Activated CD8-positive, alpha-beta T cell treated with anti-CD3 and anti-CD28 coated beads for 36 hours (primary cell): ENCODE measurements at places on chromosomes 4 and X.

DNA sequence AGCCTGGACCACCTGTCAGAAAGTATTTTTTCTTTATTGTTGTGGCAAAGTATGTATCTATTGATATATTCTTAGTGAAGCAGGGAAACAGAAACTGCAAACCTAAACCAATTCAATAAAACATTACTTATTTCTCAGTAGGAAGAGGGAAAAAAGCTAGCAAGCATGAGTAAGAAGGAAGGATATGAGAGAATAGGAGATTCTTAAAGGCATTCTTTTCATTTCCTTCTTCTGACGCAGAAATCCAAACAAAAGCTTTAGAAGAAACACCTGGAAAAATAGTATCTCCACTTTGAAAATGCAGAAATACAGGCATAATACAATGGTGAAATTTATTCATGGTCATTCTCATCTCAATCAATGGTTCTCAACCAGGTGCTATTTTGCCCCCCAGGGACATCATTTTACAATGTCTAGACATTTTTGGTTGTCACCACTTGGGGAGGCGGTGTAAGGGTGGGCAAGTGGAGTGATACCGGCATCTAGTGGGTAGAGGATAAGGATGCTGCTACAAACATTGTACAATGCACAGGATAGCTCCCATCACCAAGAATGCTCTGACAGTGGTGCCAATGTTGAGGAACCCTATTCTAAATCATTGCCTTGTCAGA, 21.7 kb upstream of the ATXN3L start:
- H3K36me3 ChIP-seq, result no peaks in the 10 kb centered on the region
- H3K4me3 ChIP-seq, result no peak overlapping the region
- no peaks in the 10 kb centered on the region for H3K27me3 ChIP-seq
- H3K4me1 ChIP-seq, result no peaks in the 10 kb centered on the region

GRCh38 chr4:152588869-152589268, 53.0 kb upstream of the FBXW7 start:
- no peak overlapping the region for H3K27ac ChIP-seq
- H3K36me3 ChIP-seq, result no peaks in the 10 kb centered on the region
- H3K4me3 ChIP-seq, result no peak overlapping the region
- peaks cover 11% of the 10 kb centered on the region for H3K27me3 ChIP-seq
- H3K4me1 ChIP-seq, result peaks cover 3% of the 10 kb centered on the region
- DNase-seq, result no peak

GRCh38 chr4:152999346-153000075, 63.4 kb downstream of the FHDC1 start:
- H3K4me3 ChIP-seq, result no peak overlapping the region
- no peaks in the 10 kb centered on the region for H3K36me3 ChIP-seq
- no peaks in the 10 kb centered on the region for H3K4me1 ChIP-seq

DNA sequence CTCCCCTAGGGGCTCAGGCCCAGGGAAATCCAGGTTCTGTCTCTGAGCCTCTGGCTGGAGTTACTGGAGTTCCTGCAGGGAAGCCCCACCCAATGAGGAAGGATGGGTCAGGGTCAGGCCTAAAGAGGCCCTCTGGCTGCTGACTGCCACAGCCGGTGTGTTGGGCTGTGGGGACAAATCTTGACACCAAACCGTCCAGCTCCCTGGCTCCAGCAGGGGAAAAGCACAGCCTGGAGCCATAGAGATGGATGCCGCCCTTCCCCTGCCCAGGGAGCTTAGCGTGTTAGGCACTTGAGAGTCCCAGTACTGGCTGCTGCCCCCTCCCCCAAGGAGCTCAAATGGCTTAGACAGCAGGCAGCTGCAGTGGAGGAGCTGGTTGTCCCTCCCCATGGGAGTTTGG, 321.3 kb upstream of the LCORL start:
- no peaks in the 10 kb centered on the region for H3K4me1 ChIP-seq
- H3K4me3 ChIP-seq, result no peak overlapping the region
- no peaks in the 10 kb centered on the region for H3K27me3 ChIP-seq
- no peak for DNase-seq
- H3K36me3 ChIP-seq, result no peaks in the 10 kb centered on the region

GRCh38 chr4:14441561-14441960, 560.7 kb upstream of the CPEB2 start:
- no peak for DNase-seq
- H3K27me3 ChIP-seq, result peaks cover 1% of the 10 kb centered on the region
- H3K4me3 ChIP-seq, result no peak overlapping the region
- no peaks in the 10 kb centered on the region for H3K4me1 ChIP-seq
- no peak overlapping the region for H3K27ac ChIP-seq

DNA sequence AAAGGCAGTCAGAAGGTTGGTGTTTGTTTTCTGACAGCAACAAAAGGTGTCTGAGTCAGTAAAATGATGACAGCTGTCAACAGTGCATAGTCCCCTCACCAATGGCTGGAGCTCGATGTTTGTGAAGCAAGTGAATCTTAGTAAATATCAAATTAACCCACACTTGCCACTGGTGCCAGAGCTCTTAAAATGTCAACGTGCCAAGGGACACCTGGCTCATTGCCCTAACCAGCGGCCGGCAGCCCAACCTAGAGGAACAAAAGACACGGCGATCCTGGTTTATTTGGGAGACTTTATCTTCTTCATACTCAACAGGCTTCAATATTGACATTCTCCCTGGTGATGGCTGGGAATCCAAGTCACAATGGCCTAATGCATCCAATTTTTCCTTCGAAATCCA, 143.4 kb downstream of the CPEB2 start:
- no peaks in the 10 kb centered on the region for H3K4me1 ChIP-seq
- no peak for DNase-seq
- no peak overlapping the region for H3K4me3 ChIP-seq
- no peaks in the 10 kb centered on the region for H3K36me3 ChIP-seq
- H3K27me3 ChIP-seq, result no peaks in the 10 kb centered on the region

DNA sequence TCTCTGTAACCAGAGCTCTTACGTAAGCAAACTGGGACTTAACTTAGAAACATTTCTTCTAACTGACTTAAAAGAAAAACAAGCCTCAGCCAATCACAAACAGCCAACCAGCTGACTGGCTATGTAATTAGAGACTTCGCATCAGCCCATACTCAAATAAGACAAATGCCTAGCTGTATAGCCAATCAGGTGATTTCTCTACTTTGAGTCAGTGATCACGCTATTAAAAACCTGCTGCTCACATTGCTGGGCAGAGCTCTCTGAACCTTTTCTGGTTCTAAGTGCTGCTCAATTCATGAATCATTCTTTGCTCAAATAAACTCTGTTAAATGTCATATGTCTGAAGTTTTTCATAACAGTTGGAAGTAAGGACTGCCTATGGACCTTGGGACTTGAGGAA, 9.9 kb upstream of the SMIM10L2A start:
- no peaks in the 10 kb centered on the region for H3K36me3 ChIP-seq
- peaks cover 11% of the 10 kb centered on the region for H3K4me1 ChIP-seq
- DNase-seq, result no peak
- H3K27ac ChIP-seq, result no peak overlapping the region
- no peak overlapping the region for H3K4me3 ChIP-seq

DNA sequence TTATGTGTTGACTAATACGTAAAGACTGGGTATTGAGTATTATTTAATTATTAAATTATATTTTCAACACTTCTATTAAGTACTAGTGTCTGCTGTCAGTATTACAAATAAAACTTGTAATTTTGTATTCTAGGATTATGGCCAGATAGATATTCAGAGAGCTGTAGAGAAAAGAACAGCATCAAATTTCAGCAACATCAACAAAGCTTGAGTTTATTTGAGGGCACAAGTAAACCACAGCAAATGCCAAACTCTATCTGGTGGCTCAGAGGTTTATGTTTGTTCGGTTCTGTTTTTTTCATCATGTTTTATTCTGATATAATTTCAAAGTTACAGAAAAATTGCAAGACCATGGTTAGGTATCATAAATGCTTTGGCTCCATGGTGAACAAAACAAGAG, 1530.5 kb downstream of the PCDH18 start:
- no peak overlapping the region for H3K27ac ChIP-seq
- no peak for DNase-seq
- H3K27me3 ChIP-seq, result no peaks in the 10 kb centered on the region
- no peak overlapping the region for H3K4me3 ChIP-seq
- H3K4me1 ChIP-seq, result no peaks in the 10 kb centered on the region
